Right hindlimb (tissue), 1 donor: ENCODE measurements at places on chromosomes 6 and 20.

- DNase-seq = no peak
Observed at GRCh38 chr6:113668641-113669408, 188.3 kb upstream of the MARCKS start.

- no peak for DNase-seq
Observed at GRCh38 chr20:53129563-53129962, 157.4 kb downstream of the TSHZ2 start.

DNA sequence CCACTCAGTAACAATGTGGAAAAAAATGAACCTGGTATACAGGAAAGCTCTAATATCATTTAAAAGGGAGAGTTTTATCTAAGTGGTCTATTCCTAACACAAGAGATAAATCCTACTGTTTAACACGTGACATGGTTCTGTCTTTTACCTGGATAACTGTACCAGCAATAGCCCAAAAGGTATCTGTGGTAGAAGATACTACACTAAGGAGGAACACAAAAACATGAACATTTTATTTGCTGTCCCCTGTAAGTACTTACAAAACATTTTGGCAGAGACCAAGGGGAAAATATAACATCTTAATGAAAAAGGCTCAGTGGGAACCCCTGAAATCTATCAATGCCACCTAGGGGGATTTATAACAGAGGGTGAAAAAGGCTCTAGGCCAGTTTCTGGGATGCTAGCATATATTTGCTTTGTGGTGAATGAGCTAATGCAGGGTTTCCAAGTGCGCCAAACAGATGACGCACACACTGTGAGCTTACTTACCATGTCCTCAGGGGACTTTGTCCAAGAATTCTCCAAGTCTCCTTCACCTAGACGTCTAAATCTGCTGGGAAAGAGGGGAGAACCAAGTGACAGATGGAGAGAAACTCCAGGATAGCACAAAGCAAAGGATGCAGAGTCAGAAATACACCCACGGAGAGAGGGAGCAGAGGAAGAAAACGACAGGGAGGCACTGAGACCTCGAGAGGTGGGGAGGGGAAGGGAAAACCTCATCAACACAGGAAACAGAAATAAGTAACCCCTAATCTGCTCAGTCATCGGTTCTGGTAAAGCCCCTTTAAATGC lies 147.9 kb upstream of the PRND start:
- DNase-seq = peak; percentile 26

GRCh38 chr6:25202504-25202903 lies 76.7 kb upstream of the CARMIL1 start:
- DNase-seq = no peak

DNA sequence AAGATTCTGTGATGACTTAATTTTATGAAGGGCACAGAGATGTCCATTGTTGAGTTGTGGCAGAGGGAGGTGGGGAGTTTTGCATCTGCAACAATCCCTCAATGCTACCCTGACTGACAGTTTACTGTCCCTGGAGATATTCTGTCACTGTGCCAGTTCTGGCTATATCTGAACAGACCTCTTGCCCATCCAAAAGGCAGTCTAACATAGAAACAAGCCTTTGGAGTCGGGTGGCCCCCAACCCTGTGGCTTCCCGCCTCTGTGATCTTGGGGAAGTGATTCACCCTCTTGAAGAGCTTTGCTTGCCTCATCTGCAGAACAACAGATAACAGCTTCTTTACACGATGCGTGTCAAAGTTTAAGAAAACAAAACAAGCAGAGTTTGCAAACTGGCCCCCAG lies 3.8 kb upstream of the E2F1 start:
- DNase-seq = no peak

DNA sequence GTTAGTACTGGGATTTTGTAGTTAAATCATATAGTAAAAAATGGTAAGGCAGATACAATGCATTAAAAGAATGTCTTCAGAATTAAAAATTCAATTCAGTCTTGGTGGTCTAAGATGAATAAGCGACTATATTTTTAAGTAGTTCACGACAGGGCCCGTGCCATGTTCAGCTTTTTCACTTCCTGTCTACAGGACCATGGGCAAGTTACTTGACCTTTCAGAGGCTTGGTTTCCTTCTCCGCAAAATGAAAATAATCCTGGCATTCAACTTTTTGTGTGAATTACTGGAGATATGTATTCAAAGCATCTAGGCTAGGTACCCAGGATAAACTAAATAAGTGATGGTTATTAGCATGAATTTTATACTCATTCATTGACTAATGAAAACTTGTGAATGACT lies 216.0 kb downstream of the BTBD9 start:
- no peak for DNase-seq

GRCh38 chr6:155915651-155916050 lies 460.0 kb upstream of the NOX3 start:
- DNase-seq = no peak

GRCh38 chr6:5230081-5230480 lies 30.7 kb downstream of the LYRM4 start:
- no peak for DNase-seq

GRCh38 chr6:45115696-45116095 lies 212.4 kb upstream of the RUNX2 start:
- DNase-seq = no peak

DNA sequence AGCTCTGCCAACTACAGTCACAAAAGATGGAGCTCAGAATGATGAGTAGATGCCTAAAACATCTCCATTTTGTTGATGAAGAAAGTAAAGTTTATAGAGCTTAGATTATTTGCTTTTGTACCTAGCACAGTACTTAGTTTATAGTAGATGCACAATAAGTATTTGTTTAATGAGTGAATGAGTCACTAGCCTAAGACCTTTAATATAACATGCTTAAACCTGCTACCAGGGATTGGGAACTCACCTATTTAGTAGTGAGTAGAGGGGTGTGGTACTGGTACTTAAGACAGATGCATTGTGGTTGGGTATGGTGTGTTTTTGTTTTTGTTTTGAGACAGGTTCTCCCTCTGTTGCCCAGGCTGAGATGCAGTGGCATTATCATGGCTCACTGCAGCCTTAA lies 35.8 kb downstream of the TRIM38 start:
- no peak for DNase-seq

- no peak for DNase-seq
Observed at GRCh38 chr6:109626311-109626710, 64.7 kb downstream of the AK9 start.

DNA sequence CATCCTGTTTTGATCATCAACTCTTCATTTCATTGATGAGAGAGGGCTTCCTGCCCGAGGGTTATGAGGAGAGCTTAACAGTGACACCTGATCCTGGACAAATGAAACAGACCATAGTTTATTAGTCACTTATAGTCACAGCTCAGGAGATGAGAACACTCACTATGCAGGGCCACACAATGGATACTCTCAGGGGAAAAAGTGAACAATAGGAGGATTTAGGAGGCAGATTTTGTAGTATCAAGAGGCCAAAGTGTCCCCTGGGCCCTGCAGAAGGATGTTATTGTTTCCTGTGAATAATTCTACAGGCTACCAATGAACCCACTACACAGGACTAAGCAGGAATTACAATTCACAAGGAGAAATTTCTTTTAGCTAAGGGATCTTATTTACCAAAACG lies 772.8 kb upstream of the MAN1A1 start:
- DNase-seq = no peak

- no peak for DNase-seq
Observed at GRCh38 chr20:57869291-57869950, 159.6 kb upstream of the PMEPA1 start.

- peak; percentile 68 for DNase-seq
Observed at GRCh38 chr6:19837511-19838441, 606 bp downstream of the ID4 start.

GRCh38 chr20:5779071-5779900 lies 29.1 kb downstream of the SHLD1 start:
- DNase-seq = no peak

GRCh38 chr6:122422614-122423267 lies 23.3 kb downstream of the HSF2 start:
- no peak for DNase-seq

DNA sequence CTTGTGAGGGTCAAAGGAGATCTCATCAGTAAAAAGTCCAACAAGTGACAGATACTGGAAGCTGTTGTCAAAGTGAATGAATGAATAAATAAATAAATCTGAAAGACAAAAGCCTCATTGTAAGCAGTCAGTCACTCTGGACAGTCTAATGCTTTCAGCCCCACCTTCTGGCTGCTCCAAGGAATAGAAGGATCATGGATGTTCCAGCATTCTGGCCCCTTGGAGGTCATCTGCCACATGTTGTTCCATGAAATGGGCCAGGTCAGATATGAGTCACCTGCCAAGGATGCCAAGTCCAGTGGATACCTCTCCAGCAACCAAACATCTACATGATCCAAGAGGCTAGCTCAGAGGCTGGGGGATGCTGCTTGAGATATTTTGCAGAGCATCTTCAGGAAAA lies 185.6 kb downstream of the BMP7 start:
- no peak for DNase-seq

DNA sequence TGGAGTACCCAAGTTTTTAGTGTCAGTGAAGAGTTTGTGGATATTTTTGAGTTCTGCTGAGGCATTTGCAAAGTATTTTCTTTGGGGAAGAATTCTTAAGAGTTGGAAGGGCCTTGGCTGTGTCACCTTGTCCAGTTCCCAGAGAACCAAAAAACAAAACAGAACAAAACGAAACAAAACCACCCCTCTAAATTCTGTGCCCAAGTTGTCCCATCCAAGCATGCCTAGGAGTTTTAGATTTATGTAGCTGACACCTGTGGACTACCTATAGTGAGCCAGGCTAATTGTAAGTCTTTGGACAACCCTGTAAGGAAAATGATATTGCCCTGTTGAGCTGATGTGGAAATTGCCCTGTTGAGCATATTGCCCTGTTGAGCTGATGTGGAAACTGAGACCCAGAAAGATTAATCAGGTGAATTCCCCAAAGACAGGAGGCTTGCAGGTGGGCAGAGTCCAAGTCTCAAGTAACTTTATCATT lies 1.0 kb upstream of the ECI2 start:
- DNase-seq = no peak

DNA sequence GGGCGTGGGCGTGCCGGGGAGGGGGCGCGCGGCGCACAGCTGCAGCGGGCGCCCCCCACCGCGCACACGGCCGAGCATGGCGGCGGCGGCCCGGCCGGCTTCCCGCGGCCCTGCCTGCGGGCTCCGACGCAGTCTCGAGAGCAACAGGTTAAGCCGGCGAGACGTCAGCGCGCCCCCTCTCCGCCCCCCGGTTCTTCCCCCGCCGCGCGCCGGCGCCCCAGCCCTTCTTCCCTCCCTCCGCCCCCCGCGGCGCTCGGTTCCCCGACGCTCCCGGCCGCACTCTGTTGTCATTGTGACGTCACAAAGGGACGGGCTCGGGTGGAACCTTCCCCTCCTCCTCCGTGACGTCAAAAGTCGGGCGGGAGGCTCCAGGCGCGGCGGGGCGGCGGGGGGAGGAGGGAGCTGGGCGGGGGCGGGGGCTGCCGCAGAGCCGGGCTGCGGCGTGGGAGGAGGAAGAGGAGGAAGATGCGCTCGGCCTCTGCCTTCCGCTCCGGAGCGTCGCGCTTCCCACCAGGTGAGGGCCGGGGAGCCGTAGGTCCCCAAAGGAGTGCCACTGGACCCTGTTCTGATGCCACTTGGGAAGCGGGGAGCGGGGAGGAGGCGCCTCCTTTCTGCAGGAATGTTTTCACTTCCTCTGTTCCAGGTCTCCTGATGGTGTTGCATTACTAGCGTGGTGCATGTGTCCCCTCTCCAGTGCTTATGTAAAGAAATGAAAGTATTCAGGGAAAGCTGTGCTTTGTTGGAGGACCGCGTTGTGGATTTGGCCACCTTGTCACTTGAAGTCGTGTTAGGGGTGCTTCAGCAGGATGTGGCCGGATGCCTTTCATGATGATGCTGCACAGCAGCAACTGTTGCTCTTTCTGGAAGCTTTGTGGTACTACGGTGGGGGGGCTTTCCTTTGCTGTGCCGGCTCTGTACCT lies 2.8 kb downstream of the JARID2 start:
- peak; percentile 96 for DNase-seq

- DNase-seq = peak; percentile 37
Observed at GRCh38 chr6:195861-196360, 96.4 kb upstream of the DUSP22 start.

DNA sequence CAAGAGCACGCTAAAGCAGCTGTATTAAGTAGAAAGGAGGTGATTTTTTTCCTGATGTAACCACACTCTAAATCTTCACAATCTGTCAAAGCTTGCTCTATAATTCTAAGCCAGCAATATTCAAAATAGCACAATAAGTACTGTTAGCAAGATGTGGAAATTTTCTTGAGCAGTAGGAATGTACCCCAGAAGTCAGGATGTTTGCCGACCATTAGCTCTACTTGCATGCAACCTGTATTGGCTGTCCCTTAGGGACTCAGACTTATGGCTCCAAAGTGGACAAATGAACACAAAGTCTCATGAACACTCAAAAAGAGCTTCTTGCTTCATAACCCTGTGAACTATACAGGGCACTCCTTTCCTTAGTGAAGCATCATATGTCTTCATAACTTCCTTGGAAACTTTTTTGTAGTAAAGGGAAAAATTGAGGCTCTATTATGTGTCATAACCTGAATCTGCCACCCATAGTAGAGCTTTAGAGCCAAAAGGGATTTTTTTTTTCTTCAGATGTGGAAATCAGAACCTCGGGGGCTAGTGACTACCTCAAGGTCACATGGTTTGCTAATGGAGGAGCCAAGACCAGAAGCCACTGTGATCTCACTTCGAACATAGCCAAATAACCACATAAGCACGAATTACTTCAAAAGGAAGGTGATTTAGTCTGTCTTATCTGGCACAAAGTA lies 54.5 kb downstream of the ADGRG6 start:
- DNase-seq = peak; percentile 22

DNA sequence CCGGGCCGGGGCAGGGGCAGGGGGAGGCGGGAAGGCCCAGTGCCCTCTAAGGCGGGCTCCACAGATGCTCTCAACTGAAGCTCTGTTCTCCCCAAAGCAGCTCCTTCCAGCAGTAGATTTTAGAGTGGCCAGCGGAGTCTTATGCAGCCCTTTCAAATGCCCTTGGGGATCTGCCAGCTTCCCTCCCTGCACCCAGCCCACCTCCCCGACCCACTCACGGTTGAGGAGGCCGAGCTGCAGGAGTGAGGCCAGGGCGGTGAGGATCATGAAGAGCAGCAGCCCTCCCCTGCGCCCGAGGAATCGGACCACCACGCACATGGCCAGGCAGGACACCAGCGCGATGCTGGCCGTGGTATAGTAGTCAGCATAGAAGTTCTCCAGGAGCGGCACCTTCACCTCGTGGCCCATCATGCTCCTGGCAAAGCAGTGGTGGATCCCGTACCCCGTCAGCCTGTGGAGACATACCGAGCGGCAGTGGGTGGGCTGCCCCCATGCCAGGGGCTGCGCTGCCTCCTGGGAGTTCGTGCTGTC lies 28.0 kb downstream of the PSMG4 start:
- DNase-seq = no peak

- no peak for DNase-seq
Observed at GRCh38 chr20:4814696-4815252, 93.1 kb downstream of the PRND start.

GRCh38 chr6:89145091-89145955 lies 532 bp upstream of the PM20D2 start:
- DNase-seq = no peak

DNA sequence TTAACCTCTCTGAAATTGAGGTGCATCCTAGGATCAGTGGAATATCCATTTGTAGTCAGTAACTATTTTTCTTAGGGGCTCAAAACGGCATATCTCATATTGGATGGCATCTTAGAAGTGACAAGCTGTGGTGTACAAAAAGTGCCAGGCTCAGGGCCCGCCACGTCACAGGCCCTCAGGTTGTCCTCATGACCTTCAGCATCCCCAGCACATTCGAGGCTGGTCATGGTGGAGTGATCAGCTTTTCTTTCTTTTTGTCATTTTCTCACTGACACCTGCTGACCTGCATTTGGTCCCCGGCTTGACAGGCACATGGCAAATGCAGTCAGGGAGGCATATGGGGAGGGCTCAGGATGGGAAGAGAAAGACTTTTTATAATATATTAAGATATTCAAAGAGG lies 7.1 kb upstream of the E2F1 start:
- DNase-seq = no peak
